ENCODE measurements at places on chromosomes 7 and 10. TPM values are rescaled to one million over a fixed set of nuclear protein-coding genes. Genes with fewer than 3 reads are reported as not detected.
A peak's percentile ranks its signal among the peaks of the same experiment; 100 is the strongest.

GRCh38 chr7:30990673-30991170 is 27.0 kb downstream of the GHRHR start:
- no peak overlapping the region for H3K4me3 ChIP-seq
- no peaks in the 10 kb centered on the region for H3K36me3 ChIP-seq
- no peak overlapping the region for H3K27ac ChIP-seq
- no peaks in the 10 kb centered on the region for H3K27me3 ChIP-seq

DNA sequence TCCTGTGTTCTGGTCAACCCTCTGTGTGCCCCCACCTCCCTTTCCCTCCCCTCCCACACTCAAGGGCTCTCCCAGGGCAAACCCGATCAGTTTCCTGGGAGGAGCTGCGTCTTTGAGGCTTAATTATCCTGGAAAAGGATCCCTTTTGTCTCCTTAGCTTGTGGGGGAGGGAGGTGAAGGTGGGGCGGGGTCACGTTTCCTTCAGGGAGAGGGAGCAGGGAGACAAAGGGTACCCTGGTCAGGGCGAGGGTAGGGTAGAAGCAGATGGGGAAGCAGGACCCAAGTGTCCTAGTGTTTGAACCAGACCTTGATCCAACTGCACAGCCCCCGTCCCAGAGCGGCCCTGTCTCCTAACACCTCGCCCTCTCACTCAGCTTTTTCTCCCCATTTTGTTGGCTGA is 90.1 kb downstream of the HIF1AN start:
- no peak for DNase-seq
- H3K4me1 ChIP-seq: no peaks in the 10 kb centered on the region
- no peak overlapping the region for H3K27ac ChIP-seq
- H3K4me3 ChIP-seq: no peak overlapping the region
- H3K36me3 ChIP-seq: no peaks in the 10 kb centered on the region
- H3K27me3 ChIP-seq: no peaks in the 10 kb centered on the region

DNA sequence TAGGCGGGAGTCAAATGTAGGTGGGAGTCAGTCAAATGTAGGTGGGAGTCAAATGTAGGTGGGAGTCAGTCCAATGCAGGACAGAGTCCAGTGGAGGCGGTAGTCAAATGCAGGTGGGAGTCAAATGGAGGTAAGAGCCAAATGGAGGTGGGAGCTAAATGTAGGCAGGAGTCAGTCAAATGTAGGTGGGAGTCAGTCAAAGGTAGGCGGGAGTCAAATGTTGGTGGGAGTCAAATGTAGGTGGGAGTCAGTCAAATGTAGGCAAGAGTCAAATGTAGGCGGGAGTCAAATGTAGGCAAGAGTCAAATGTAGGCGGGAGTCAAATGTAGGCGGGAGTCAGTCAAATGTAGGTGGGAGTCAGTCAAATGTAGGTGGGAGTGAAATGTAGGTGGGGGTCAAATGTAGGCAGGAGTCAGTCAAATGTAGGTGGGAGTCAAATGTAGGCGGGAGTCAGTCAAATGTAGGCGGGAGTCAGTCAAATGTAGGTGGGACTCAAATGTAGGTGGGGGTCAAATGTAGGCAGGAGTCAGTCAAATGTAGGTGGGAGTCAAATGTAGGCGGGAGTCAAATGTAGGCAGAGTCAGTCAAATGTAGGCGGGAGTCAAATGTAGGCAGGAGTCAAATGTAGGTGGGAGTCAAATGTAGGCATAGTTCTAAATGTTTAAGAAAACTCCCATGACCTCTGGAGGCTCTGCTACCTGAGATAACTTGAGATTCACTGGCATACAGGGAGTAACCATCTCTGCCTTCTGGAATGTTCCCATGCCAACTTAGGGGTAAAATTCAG is 30.2 kb upstream of the ZFAND2A start:
- DNase-seq: no peak
- no peak overlapping the region for H3K27ac ChIP-seq
- no peaks in the 10 kb centered on the region for H3K4me1 ChIP-seq
- no peaks in the 10 kb centered on the region for H3K36me3 ChIP-seq
- peaks cover 8% of the 10 kb centered on the region for H3K27me3 ChIP-seq

GRCh38 chr7:140639366-140640053 is 1.1 kb downstream of the DENND2A start:
- H3K27me3 ChIP-seq: peaks cover 15% of the 10 kb centered on the region
- H3K4me3 ChIP-seq: peak overlapping the region; percentile 59
- H3K4me1 ChIP-seq: peaks cover 23% of the 10 kb centered on the region

- no peak for DNase-seq
- no peaks in the 10 kb centered on the region for H3K27me3 ChIP-seq
- peaks cover 19% of the 10 kb centered on the region for H3K4me1 ChIP-seq
- no peaks in the 10 kb centered on the region for H3K36me3 ChIP-seq
- peak overlapping the region; percentile 84 for H3K27ac ChIP-seq
Measured at GRCh38 chr7:1137517-1138167, 22.4 kb downstream of the ZFAND2A start.

Gene TRIM74
- total RNA-seq: not detected
